HFF-Myc (cell line): ENCODE measurements at places on chromosomes 1 and 21.

- no peak for DNase-seq
Observed at GRCh38 chr21:36076878-36077655, 7.2 kb downstream of the CBR1 start.

GRCh38 chr1:95096218-95096841 lies 20.8 kb upstream of the TLCD4 start:
- no peak for DNase-seq

DNA sequence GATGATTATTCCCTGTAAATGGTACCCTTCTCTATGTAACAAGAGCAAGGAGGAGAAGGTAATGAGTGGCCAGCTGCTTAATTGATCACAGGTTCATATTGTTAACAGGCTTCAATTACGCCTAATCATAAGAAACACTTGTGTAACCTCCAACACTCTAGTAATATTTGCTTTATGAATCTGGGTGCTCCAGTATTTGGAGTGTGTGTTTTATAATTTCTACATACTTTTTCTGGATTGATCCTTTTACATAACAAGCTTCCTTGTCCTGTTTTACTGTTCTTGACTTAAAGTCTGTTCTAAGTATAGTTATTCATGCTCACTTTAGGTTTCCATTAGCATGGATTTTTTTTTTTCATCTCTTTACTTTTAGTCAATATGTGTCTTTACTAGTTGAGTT lies 984.2 kb downstream of the AMY1C start:
- no peak for DNase-seq

DNA sequence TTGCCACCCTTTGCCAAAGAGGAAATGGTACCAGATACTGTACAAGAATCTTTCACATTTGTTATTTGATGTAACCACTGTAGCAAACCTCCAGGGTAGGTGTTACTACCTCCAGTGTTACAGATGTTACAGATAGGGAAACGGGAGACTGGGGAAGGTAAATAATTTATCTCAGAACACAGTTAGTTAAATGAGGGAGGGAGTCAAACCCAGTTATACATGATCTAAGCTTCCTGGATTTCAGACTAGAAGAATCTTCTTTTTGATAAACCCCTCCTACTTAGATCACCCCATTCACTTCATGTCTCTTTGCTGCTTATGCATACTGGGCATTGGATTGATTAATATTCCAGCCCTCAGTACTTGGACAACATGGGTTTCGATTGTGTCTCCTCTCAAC lies 276.4 kb downstream of the HHAT start:
- no peak for DNase-seq

GRCh38 chr1:161073474-161074121 lies 3.9 kb upstream of the ARHGAP30 start:
- DNase-seq, result no peak

GRCh38 chr1:222012816-222013215 lies 270.9 kb upstream of the DUSP10 start:
- DNase-seq, result no peak
